Stimulated activated naive B cell treated with anti-CD40 and anti-IgM and Interleukin-4, amounts not matched to agents 10 μg/mL and 1 μg/mL and 100 μg/mL, for 72 hours (primary cell): ENCODE measurements at places on chromosomes 13 and 19.
A peak's percentile ranks its signal among the peaks of the same experiment; 100 is the strongest.

- H3K4me3 ChIP-seq, result no peak overlapping the region
- peaks cover 13% of the 10 kb centered on the region for H3K36me3 ChIP-seq
- H3K27ac ChIP-seq, result peak overlapping the region; percentile 34
- no peaks in the 10 kb centered on the region for H3K27me3 ChIP-seq
Measured at GRCh38 chr19:40744554-40745401, 5.5 kb downstream of the ACTMAP start.

GRCh38 chr13:110555601-110556223 is 5.8 kb downstream of the RAB20 start:
- H3K4me3 ChIP-seq, result no peak overlapping the region
- peaks cover 46% of the 10 kb centered on the region for H3K36me3 ChIP-seq
- peaks cover 34% of the 10 kb centered on the region for H3K4me1 ChIP-seq
- peak overlapping the region; percentile 70 for H3K27ac ChIP-seq
- DNase-seq, result no peak

DNA sequence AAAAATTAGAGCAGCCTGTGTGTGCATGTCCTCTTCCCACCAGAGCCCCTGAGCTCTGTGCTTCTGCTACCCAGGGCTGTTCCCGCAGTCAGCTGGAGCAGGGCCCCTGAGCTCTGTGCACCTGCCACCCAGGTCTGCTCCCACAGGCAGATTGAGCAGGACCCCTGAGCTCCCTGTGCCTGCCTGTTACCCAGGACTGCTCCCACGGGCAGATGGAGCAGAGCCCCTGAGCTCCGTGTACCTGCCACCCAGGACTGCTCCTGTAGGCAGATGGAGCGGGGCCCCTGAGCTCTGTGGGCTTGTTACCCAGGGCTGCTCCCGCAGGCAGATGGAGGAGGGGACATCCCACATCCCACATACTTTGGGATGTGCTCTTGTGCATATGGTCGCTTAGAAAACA is 186.8 kb upstream of the SOX1 start:
- no peaks in the 10 kb centered on the region for H3K36me3 ChIP-seq
- no peaks in the 10 kb centered on the region for H3K27me3 ChIP-seq
- no peak for DNase-seq
- no peaks in the 10 kb centered on the region for H3K4me1 ChIP-seq

GRCh38 chr13:93522501-93522900 is 295.9 kb downstream of the GPC6 start:
- DNase-seq, result no peak
- H3K4me1 ChIP-seq, result no peaks in the 10 kb centered on the region
- H3K27me3 ChIP-seq, result no peaks in the 10 kb centered on the region
- no peak overlapping the region for H3K4me3 ChIP-seq
- no peak overlapping the region for H3K27ac ChIP-seq

DNA sequence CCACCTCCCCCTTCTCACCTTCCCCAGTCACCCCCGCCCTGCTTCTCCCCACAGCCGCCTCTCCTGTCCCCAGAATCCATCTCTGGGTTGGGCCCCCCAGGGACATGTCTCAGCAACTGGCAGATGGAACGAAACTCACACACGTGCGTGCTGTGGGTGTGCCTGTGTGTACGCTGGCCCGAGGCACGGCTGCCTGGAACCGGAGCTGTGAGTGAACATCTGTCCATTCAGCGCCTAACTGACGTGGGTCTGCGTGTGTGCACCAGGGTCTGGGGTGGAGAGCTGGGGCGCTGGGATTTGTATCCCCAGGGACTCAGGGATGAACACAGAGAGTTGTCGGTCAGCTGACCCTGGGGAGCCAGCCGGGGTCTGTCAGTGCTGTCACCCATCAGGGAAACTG is 752 bp upstream of the HAS1 start:
- H3K27ac ChIP-seq, result no peak overlapping the region
- no peak overlapping the region for H3K4me3 ChIP-seq
- H3K4me1 ChIP-seq, result peaks cover 3% of the 10 kb centered on the region
- H3K27me3 ChIP-seq, result peaks cover 53% of the 10 kb centered on the region

DNA sequence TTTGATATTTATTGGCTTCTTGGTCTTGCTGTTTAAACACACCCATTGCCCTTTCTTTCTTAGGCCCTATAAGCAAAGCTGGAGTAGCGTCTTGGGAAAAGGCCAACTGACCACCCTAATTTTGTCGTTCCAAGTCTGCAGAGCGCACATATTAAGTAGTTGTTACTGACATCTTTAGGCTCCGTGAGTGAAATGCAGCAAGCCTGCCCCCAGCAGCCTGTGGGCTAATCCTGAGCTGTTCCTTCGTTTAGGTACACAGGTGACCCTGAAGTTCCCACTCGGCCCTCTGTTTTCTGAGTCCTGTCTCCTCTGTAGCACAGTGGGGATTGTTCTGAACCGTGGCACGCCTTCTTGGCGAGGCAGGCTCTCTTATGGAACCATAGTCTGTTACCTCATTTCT is 170.5 kb downstream of the STK24 start:
- no peak overlapping the region for H3K4me3 ChIP-seq
- H3K27ac ChIP-seq, result no peak overlapping the region
- peaks cover 5% of the 10 kb centered on the region for H3K4me1 ChIP-seq
- H3K27me3 ChIP-seq, result peaks cover 16% of the 10 kb centered on the region

GRCh38 chr19:42292042-42292960 is 9.6 kb upstream of the PRR19 start:
- H3K4me3 ChIP-seq, result no peak overlapping the region
- H3K4me1 ChIP-seq, result peaks cover 21% of the 10 kb centered on the region
- DNase-seq, result no peak
- H3K36me3 ChIP-seq, result peaks cover 27% of the 10 kb centered on the region
- no peak overlapping the region for H3K27ac ChIP-seq

GRCh38 chr19:5645409-5645808 is 22.5 kb downstream of the SAFB start:
- H3K27me3 ChIP-seq, result no peaks in the 10 kb centered on the region
- H3K36me3 ChIP-seq, result peaks cover 52% of the 10 kb centered on the region
- DNase-seq, result no peak
- H3K4me1 ChIP-seq, result peaks cover 45% of the 10 kb centered on the region

DNA sequence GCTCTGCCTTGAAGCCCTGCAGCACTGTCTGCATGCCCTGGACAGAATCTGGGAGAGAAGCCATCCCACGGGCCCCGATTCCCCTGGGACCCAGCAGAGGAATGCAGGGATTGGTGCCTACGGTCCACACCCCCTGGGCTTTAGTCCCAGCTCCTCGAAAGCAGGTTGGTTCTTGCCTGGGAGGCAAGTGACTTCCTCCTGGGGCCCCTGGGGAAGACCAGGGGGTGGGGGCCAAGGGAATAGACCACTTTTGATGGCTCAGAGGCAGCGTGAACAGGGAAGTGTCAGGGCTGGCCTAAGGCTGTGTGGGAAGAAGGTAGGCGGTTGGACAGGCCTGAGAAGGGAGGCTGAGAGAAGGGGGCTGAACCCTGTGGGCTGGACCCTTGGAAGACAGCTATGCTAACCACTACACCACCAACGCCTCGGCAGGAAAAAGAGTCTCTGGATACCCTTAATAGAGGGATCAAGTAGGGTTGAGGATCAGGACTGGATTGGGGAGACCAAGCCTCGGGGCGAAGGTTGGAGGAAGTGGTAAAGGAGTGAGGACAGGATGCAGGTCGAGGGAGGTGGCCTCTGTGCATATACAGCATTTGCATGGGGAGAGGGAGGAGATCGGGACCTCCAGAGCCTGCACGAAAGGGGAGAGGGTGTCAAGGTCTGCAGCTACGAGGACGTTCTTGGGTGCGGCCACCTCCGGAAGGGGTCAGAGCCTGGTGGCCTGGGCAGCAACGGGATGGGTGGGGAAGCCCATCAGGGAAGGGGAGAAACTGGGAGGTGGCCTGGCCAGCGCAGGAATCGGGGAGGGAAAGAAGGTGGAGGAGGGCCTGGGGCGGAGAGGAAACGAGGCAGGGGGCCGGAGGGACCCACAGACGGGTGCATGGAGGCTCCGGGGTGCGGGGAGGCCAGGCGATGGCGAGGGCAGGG is 709 bp downstream of the DPP9 start:
- H3K27ac ChIP-seq, result peak overlapping the region; percentile 96
- DNase-seq, result no peak
- peaks cover 43% of the 10 kb centered on the region for H3K4me1 ChIP-seq
- H3K4me3 ChIP-seq, result peak overlapping the region; percentile 92
- H3K27me3 ChIP-seq, result peaks cover 12% of the 10 kb centered on the region

- no peak overlapping the region for H3K4me3 ChIP-seq
- DNase-seq, result no peak
- H3K36me3 ChIP-seq, result no peaks in the 10 kb centered on the region
- H3K4me1 ChIP-seq, result peaks cover 15% of the 10 kb centered on the region
Measured at GRCh38 chr19:45484273-45484945, 12.4 kb downstream of the RTN2 start.

GRCh38 chr13:109707044-109707741 is 79.2 kb downstream of the IRS2 start:
- DNase-seq, result no peak
- peaks cover 4% of the 10 kb centered on the region for H3K36me3 ChIP-seq
- peaks cover 28% of the 10 kb centered on the region for H3K27me3 ChIP-seq
- H3K4me1 ChIP-seq, result peaks cover 11% of the 10 kb centered on the region
- no peak overlapping the region for H3K4me3 ChIP-seq

DNA sequence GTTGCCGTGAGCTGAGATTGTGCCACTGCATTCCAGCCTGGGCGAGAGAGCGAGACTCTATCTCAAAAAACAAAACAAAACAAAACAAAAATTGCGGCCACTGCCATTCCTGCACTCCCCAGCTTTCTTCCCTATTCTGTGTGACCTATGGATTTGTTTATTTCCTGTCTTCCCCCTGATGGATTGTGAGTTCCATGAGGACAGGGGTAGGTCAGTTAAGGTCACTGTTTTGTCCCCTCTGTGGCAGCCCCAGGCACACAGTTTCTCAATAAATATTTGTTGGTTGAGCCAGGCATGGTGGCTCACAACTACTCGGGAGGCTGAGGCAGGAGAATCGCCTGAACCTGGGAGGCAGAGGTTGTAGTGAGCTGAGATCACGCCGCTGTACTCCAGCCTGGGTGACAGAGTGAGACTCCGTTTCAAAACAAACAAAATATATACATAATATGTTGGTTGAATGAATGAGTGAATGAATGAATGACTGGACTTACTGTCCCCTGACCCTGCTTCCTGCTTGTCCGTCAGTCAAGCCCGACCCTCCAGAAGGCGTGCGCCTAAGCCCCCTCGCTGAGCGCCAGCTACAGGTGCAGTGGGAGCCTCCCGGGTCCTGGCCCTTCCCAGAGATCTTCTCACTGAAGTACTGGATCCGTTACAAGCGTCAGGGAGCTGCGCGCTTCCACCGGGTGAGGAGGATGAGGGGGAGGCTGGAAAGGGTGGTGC is 5.0 kb downstream of the EBI3 start:
- DNase-seq, result no peak
- no peak overlapping the region for H3K4me3 ChIP-seq
- peaks cover 45% of the 10 kb centered on the region for H3K36me3 ChIP-seq
- H3K27ac ChIP-seq, result peak overlapping the region; percentile 43

GRCh38 chr13:51697181-51697580 is 106.8 kb downstream of the DHRS12 start:
- H3K36me3 ChIP-seq, result peaks cover 4% of the 10 kb centered on the region
- no peaks in the 10 kb centered on the region for H3K4me1 ChIP-seq
- no peak overlapping the region for H3K27ac ChIP-seq
- no peaks in the 10 kb centered on the region for H3K27me3 ChIP-seq

- H3K27me3 ChIP-seq, result peaks cover 26% of the 10 kb centered on the region
- H3K36me3 ChIP-seq, result no peaks in the 10 kb centered on the region
- DNase-seq, result no peak
- no peak overlapping the region for H3K4me3 ChIP-seq
Measured at GRCh38 chr13:111046590-111047141, 68.4 kb upstream of the ARHGEF7 start.

GRCh38 chr13:29483211-29483610 is 112.3 kb downstream of the SLC7A1 start:
- peaks cover 16% of the 10 kb centered on the region for H3K27me3 ChIP-seq
- H3K4me1 ChIP-seq, result peaks cover 19% of the 10 kb centered on the region
- no peak overlapping the region for H3K4me3 ChIP-seq
- H3K36me3 ChIP-seq, result no peaks in the 10 kb centered on the region
- no peak overlapping the region for H3K27ac ChIP-seq
